ENCODE measurements at places on chromosomes 7 and 10.

DNA sequence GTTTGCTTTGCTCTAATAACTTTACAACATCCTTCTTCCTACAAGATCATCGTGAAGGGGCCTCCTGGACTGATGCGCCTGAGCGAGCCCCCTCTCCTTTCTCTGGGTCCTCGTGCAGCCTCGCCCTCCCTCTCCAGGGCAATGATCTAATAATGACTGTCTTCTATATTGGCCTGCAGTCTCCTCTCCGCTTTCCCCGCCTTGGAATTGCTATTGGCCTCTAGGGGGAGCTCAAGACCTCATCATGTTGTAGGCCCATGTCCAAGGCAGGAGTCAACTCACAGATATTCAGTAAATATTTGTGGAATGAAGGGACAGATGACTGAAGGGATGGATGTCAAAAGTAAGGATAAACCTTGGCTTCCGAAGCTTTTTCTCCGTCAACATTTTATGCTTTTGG is 1180.3 kb downstream of the TYW1 start:
- DNase-seq = peak; percentile 3

GRCh38 chr7:39949971-39950472 is at the start of gene CDK13:
CDK13 (plus strand) TSS chr7:39950256; CDS start chr7:39950642, 386 bp downstream.
- DNase-seq = peak; percentile 76

DNA sequence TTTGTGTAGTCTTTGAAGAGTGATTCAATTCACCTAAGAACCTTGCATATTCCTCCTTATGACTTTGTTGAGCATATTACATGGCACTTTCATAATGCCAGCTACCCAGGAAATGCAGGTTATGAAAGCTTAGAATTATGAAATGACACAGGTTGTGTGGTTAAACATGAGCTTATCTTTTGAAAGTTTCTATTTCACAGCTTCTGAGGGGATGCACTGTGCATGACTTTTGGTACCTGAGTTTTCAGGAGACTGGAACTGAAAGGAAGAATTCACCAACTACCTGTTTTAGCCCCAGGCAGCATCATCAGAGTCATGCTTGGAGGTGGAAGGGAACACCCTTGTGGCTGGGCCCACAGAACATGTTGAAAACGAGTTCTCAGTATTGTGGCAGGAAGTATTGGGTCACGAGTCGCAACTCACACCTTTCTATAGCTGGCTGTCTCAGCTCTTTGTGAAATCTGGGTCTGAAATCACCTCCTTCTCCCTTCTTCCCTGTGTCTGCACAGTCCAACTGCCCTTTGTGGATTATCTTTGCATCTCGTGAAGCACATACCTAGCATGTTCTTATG is 228.2 kb downstream of the PTEN start:
- DNase-seq = no peak

DNA sequence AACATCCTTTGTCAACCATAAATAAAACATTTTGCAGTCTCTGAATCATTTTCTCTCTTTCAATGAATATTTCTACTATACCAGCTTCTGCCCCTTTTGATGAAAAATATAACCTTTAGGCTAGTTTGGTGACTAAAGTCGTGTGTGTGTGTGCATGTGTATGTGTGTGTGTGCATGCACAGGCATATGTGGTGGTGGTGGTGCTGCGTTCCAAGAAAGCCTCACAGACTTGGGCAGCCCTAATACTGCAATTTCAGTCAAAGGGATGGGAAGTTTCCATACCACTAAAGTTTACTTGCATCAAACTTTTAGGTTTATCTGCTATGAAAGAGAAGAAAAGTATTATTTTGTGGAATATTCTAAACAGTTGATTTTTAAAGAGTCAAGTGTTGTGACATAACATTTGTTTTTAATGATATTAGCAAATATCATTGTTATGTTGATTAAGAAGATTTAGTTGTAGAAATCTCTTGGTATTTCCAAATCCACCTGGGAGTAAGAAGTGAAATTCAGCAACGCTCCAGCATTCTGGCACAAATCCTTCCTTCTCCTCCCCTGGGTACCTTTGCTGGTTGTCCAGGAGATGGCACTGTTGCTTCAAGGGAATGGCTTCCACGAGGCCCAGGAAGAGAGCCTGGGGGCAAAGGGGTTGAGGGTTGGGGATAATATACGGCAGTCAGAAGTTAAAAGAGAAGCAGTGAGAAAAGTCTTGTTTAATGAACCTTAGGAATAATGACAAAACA is 41.5 kb downstream of the ASB4 start:
- DNase-seq = no peak

DNA sequence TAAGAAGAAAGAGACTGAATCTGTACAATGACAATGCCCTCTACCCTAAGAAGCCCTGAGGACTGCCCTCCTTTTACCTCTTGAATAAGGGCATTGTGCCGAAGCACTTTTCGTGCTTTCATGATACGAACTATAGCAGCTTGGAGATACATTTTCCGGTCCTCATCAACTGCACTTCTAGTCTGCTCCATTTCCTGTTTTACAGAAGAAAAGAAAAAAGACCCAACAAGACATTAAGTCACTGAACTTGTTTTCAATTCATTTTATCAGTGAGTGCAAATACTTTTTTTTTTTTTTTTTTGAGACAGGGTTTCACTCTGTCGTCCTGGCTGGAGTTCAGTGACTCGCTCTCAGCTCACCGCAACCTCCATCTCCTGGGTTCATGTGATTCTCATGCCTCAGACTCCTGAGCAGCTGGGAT is 78.4 kb downstream of the CUL2 start:
- no peak for DNase-seq

- no peak for DNase-seq
Measured at GRCh38 chr10:120969219-120969645, 118.1 kb downstream of the WDR11 start.

GRCh38 chr7:100886936-100887515 is 2.5 kb downstream of the UFSP1 start:
- no peak for DNase-seq

- DNase-seq = no peak
Measured at GRCh38 chr7:122727354-122727753, 24.6 kb upstream of the RNF148 start.

Data from NCI-H510A (cell line).